ENCODE measurements at places on chromosomes 13 and 19. TPM values are rescaled to one million over a fixed set of nuclear protein-coding genes. Genes with fewer than 3 reads are reported as not detected.

TBC1D4 gene
- total RNA-seq: 87.3 TPM

EXOC3L2 gene
- 3.4 TPM for total RNA-seq

FGF22 gene
- not detected for total RNA-seq

PSG3 gene
- 0.13 TPM for total RNA-seq

LYPD5 gene
- 0.32 TPM for total RNA-seq

PNMA8B gene
- 0.19 TPM for total RNA-seq

F10 gene
- not detected for total RNA-seq

NCCRP1 gene
- total RNA-seq: not detected

LAMP1 gene
- total RNA-seq: 269 TPM

TMIGD2 gene
- not detected for total RNA-seq

GDF15 gene
- total RNA-seq: 214 TPM

Data from bladder microvascular endothelial cell (primary cell).